ENCODE measurements at places on chromosomes 1 and 21. TPM values are rescaled to one million over a fixed set of nuclear protein-coding genes. Genes with fewer than 3 reads are reported as not detected.

GRCh38 chr1:111888740-111889376 lies 100.6 kb downstream of the KCND3 start:
- no peak for DNase-seq

- no peak for DNase-seq
Measured at GRCh38 chr21:44496564-44497550, 41.5 kb downstream of the LRRC3 start.

DNA sequence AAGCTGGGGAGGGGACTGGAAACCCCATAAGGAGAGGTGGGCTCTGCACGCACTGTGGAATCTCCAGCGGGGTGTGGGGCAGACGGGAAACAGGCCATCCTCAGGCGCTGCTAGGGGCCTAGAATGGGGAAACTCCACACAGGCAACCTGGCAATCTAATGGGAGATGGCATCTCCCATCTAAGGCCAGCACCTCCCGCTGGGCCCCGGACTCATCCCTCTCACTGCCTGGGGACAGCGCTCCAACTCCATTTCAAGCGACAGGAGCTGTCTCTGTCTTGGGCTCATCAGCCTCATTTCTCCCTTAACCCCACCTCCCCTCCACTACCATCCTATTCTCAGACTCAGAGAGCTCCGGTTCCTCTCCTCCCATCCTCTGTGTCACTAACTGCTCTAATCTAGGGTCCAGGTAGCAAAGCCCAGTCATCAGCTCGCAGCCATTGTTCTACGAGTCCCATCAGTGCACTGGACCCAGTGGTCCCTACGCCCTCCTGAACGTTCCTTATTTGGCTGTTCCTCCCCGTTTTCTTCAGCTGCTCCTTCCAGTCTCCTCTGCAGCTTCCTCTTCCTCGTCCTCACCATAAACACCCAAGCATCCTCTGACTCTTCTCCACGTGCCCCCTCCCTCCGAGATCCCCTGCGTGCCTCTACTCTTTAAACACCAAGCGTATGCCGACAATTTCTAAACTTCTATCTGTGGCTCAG lies 93.4 kb upstream of the CASZ1 start:
- no peak for DNase-seq

DNA sequence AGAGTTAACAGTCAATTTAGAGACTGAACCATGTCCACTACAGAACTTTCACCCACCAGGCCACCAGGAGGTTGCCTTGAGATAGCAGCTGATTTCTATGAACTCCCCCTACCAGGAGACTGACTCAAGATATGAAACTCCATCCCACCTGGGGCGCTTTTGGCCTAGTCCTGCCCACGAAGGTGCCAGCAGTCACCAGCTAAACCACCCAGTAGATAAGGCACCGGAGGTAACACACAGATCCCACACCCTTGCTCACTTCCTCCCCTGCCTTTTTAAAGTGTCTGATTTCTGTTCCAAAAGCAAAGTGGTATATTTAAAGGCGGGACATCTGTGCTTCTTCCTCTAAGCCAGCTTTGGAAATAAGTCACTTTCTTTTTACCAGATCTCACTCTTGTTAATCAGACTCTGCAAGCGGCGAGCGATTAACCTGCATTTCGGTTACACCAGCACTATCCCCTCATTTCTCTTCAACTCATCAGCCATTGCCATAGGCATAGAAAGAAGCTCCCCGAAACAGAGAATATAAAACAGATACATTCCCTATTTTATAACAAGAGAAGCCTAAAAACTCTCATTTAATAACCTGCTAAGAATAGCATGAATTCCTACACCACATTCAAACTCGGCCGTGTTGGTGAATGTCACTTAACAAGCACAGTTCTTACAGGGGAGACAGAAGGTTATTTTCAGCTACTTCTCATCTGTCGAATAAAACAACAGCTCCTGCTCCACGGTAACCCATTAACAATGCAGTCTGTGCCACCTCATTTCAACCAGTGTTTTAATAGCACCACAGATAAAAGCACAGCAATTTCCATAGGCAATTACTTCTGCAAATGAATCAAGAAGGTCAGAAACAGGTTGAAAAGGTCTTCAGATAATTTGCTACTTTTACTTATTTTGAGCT lies 318.1 kb downstream of the KCNH1 start:
- DNase-seq, result no peak

DNA sequence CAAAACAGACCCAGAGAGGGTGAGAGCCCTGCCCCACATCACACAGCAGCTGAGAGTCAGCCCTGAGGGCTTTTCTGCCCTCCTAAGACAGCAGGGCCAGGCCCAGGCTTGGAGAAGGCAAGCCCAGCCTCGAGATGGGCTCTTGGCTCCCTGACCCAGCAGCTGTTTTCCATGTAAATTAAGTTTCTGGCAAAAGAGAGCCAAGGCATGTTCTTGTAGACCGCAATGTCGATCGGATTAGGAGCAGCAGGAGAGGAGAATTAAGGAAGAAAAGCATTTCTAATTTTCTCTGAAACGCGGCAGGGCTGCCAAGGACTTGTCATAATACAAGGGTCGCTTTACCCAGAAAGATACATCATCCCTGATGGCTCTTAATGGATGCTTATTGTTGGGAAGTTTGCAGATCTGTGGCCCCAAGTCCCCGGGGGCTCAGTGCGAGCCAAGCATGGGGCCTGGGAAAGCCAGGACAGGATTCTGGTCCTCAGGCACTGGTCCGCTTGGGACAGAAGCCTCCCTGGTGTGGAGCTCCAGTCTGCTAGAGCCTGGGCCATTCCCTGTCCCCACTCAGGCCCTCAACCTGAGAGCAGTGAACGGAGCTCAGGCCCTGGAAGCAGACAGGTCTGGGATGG lies 62.8 kb downstream of the DMRTB1 start:
- peak; percentile 18 for DNase-seq

DNA sequence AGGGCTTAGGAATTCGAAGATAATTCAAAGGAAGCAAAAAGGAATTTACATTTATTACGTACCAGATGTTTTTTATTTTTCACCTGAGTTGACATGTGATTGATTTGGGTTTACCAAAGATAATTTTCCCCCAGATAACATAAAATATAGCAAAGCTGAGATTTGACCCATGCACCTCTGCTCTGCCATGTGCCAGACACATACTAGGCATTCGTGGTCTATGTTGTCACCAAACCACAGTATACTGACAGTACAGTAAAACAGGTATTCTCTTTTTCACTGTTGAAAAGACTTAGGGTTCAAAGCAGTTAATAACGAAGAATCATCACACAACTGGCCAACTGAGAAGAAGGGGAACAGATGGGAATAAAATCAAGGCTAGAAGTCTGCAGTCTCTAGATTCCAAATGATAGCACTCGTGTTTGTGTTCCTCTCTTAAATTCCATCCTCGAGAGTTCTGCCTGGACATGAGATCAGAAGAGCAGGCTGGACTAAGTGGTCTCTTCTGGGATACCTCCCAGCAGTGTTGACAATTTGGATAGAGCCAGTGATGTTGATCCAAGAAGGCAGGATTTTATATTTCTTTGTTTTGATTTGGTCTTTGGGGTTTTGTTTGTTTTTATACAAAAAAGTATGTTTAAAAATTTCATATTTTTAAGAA lies 85.3 kb upstream of the RAVER2 start:
- no peak for DNase-seq

- DNase-seq, result peak; percentile 11
Measured at GRCh38 chr1:86466986-86467385, 1.7 kb upstream of the CLCA1 start.

- DNase-seq, result peak; percentile 66
Measured at GRCh38 chr1:9291914-9292360, 757 bp upstream of the SPSB1 start.

DNA sequence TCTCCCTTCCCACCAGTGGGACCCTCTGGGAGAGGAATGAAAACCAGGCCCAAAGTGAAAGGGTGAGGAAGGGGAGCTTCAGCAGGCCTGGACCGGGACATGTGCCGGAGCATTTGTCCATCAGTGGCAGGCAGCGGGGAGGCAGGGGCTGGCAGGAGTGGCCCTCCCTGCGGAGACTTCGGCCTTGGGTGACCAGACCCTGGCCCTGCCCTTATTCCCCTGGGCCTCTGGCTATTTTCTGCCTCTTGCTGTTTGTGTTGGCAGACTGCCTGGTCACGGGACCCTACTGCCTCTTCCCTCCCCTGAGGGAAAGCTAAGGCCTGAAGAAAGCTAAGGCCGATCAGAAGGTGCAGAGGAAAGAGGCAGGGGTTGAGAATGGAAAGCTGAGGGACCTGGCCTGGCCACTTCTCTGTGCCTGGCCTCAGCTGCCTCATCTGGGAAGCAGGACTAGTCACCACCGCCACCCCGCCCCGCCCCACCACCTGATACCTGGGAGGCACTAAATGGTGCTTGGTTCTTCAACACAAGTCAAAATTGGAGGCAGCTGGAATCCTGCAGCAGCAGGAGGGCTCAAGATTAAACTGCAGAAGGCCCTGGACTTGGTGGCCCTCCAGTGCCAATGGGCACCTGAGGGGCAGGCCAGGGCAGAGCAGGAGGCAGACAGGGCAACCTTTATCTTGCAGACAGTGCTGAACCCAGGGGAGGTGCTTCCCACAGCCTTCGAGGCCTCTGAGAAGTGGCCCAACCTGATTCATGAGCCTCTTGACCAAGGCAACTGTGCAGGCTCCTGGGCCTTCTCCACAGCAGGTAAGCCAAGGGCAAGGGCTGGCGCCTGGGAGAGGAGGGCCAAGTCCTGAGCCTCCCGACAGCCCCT lies 7.9 kb downstream of the TINAGL1 start:
- DNase-seq, result peak; percentile 80

GRCh38 chr1:21613072-21613867 lies 55.9 kb downstream of the RAP1GAP start:
- no peak for DNase-seq

- DNase-seq, result no peak
Measured at GRCh38 chr21:29233611-29234540, 64.8 kb upstream of the BACH1 start.

DNA sequence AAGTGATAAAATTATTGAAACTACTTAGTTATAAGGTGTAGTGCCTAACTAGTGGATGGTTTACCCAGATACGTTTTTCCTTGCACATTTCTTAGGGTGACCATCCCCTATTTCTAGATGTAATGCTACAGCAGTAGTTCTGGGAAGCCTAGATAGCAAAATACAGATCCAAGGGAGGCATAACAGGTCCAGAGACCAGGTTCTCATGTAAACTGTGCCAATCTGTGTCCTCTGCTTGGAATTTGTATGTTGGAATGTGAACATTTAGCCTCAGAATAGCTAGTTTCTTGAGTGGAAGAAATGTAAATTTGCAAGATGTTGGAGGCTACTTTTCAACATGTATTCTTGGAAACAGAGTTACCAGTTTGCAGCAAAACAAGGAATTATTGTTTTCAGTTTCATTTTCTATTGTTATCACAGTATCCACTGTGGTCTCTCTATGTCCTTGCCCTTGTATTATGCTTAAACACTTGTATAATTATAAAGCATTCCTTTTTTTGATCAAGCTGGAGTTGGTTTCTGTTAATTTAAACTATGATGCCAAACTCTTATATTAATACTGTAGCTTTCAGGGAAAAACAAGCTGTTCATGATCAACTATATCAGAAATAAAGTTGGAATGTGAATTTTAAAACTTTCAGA lies 102.0 kb upstream of the BRINP3 start:
- peak; percentile 10 for DNase-seq

GRCh38 chr1:158075078-158075477 lies 81.6 kb downstream of the KIRREL1 start:
- DNase-seq, result no peak

DNA sequence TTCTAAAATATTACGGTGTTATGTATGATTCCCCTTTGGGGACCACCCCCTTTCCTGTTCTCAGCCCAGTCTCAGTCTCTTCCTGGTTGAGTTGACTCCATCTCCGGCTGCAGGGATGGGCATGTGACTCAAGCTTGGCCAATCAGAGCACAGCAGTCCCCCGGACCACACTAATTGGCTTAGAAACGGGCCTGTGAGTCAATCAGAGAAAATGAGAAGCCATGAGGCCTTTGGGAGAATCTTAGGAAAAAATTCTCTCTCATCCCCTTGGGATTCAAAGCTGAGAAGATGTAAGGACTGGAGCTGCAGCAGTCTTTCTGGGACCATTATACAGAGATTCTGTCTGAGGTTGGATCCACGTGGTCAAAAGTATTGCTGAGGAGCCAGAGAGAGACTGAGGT lies 10.7 kb upstream of the FHAD1 start:
- DNase-seq, result no peak

DNA sequence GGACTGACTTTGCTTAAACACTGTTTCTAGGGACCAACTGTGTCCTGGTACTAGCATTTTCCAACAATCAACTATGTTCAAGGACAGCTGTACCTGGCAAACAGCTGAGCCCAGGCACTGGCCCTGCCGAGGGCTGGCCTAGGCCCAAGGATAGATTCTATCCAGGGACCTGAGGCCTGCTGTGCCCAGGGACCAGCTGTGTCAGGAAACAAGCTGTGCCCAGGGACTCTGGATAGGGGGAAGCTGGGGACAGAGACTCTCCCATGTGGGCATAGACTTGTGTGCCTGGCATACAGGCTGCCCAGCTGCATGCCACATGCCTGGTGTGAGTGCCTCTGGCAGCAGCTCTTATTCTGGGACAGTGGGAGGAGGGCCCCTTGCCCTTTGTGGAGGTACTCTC lies 38.1 kb upstream of the POU3F1 start:
- no peak for DNase-seq

GRCh38 chr1:203448521-203449061 lies 27.0 kb upstream of the PRELP start:
- no peak for DNase-seq

DNA sequence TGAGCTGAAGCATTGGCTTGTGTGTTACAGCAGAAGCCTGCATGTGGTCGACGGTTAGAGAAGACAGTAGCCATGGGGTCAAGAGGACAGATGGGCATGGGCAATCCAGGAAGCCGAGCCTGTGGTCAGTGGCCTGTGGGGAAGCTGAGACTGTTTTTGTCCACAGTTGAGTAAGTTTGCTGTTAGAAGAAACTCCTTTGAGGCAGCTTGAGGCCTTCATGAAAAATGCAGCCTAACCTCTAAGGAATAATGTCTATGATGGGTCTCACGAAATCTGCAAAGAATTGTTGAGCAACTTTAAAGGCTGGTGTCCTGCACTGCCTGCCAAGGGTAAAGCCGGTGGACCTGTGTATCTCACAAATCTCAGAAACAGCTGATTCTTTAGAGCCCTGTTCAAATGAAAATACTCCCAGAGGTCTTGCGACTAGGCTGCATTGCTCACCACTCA lies 322.4 kb downstream of the SETD4 start:
- no peak for DNase-seq

DNA sequence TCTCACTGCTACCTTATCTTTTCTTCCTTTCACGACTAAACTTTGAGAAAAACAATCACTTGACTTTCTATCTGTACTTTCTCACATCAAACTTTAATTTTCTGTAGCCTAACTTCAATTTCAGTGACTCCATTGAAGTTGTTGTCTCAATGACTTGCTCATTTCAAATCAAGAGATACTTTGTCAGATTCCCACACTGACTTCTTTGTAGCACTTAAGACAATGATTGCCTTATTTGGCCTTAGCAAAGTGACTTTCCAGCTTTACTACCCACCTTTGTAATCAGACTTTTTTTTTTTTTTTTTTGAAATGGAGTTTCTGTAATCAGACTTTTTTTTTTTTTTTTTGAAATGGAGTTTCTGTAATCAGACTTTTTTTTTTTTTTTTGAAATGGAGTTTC lies 37.0 kb downstream of the AGO4 start:
- no peak for DNase-seq

GRCh38 chr1:70085521-70085920 lies 119.9 kb downstream of the LRRC40 start:
- no peak for DNase-seq

The ELF3 gene
- total RNA-seq, result 0.17 TPM

The ARHGEF10L gene
- 13.1 TPM for total RNA-seq

The OR14A2 gene
- total RNA-seq, result not detected

The UBE2Q1 gene
- total RNA-seq, result 27.0 TPM

The CDCA8 gene
- 0.26 TPM for total RNA-seq

The ADAM30 gene
- total RNA-seq, result not detected

The P3R3URF gene
- total RNA-seq, result not detected

Data from fibroblast of lung (primary cell).